ENCODE measurements at places on chromosomes 4 and X.
A peak's percentile ranks its signal among the peaks of the same experiment; 100 is the strongest.

GRCh38 chr4:168586926-168587325 lies 90.1 kb downstream of the PALLD start:
- H3K36me3 ChIP-seq, result peaks cover 2% of the 10 kb centered on the region
- no peaks in the 10 kb centered on the region for H3K4me1 ChIP-seq
- no peak for DNase-seq
- H3K27ac ChIP-seq, result no peak overlapping the region

- no peak overlapping the region for H3K4me3 ChIP-seq
- H3K4me1 ChIP-seq, result peaks cover 7% of the 10 kb centered on the region
- DNase-seq, result peak; percentile 45
- peak overlapping the region; percentile 32 for H3K27ac ChIP-seq
- H3K27me3 ChIP-seq, result no peaks in the 10 kb centered on the region
Measured at GRCh38 chr4:123599920-123600810, 203.6 kb downstream of the SPRY1 start.

DNA sequence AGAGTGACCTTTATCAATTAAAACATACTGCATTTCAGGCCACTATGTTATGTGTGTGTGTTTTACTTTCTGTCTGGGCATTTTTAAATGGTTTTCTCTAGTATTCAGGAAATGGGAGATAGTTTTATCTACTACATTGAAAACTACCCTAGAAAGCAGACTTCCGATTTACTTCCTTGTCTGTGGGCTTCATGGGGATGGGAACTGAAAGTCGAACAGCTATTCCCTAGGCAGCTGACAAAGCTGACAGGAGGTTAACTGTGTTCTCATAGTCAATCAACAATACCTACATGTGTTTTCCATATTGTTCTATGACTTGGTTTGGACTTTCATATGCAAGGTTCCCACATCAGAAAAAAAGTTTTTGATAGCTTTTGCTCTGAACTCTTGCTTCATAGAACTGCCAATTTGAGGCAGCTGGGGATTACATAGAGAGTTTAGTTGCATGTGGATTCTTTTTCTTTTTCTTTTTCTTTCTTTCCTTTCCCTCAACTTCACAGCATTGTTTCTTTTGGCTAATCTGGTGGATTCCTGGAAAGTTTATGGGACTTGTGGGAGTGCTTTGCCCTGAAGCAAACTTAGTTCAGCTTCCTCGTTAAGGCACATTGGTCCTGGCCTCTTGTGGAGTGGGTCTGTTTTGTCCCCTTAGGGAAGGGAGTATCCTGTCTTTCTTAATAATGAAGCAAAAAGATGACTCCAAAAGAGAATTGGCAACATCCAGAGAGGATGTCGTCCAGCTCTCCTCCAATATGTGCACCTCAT lies 327.1 kb upstream of the GIMD1 start:
- H3K36me3 ChIP-seq, result no peaks in the 10 kb centered on the region
- H3K27ac ChIP-seq, result no peak overlapping the region
- H3K27me3 ChIP-seq, result no peaks in the 10 kb centered on the region

GRCh38 chrX:133097031-133097430 lies at the start of gene USP26:
TSS of gene USP26 (minus strand) at chrX:133097109. CDS start at chrX:133028220, 68,889 bp downstream.
- H3K27ac ChIP-seq, result no peak within 1 kb of the TSS
- H3K4me3 ChIP-seq, result no peak within 1 kb of the TSS
- peaks cover 2% of the 10 kb centered on the region for H3K36me3 ChIP-seq
- H3K4me1 ChIP-seq, result no peaks in the 10 kb centered on the region
- no peak for DNase-seq
- no peaks in the 10 kb centered on the region for H3K27me3 ChIP-seq

- peaks cover 15% of the 10 kb centered on the region for H3K4me1 ChIP-seq
- H3K36me3 ChIP-seq, result no peaks in the 10 kb centered on the region
- no peak overlapping the region for H3K4me3 ChIP-seq
- H3K27me3 ChIP-seq, result no peaks in the 10 kb centered on the region
- no peak for DNase-seq
- no peak overlapping the region for H3K27ac ChIP-seq
Measured at GRCh38 chrX:37782359-37782758, 2.5 kb downstream of the CYBB start.

Measured in central memory CD8-positive, alpha-beta T cell (primary cell).